ENCODE measurements at places on chromosomes 2 and 18.

GRCh38 chr2:202627042-202627441 lies 7.7 kb upstream of the FAM117B start:
- no peak for DNase-seq

GRCh38 chr2:204264621-204265140 lies 280.6 kb upstream of the PARD3B start:
- DNase-seq = no peak

DNA sequence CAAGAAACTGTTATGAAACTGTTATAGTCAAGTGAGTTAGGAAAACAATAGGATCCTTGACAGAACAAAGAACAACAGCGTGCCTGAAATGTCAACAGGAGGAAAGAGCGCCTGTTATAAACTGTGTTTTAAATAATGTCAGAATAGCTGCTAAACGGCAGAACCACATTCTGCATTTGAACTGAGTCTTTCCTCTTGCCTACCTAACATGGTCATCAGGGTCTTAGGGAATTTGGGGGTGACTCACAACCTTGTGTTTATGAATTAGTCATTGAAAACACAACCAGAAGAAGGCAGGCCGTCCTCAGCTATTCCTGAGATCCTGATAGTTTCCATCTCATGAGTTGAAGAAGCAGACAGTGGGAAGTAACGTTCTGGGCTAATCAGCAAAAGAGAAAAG lies 222.0 kb upstream of the FN1 start:
- DNase-seq = peak; percentile 66

DNA sequence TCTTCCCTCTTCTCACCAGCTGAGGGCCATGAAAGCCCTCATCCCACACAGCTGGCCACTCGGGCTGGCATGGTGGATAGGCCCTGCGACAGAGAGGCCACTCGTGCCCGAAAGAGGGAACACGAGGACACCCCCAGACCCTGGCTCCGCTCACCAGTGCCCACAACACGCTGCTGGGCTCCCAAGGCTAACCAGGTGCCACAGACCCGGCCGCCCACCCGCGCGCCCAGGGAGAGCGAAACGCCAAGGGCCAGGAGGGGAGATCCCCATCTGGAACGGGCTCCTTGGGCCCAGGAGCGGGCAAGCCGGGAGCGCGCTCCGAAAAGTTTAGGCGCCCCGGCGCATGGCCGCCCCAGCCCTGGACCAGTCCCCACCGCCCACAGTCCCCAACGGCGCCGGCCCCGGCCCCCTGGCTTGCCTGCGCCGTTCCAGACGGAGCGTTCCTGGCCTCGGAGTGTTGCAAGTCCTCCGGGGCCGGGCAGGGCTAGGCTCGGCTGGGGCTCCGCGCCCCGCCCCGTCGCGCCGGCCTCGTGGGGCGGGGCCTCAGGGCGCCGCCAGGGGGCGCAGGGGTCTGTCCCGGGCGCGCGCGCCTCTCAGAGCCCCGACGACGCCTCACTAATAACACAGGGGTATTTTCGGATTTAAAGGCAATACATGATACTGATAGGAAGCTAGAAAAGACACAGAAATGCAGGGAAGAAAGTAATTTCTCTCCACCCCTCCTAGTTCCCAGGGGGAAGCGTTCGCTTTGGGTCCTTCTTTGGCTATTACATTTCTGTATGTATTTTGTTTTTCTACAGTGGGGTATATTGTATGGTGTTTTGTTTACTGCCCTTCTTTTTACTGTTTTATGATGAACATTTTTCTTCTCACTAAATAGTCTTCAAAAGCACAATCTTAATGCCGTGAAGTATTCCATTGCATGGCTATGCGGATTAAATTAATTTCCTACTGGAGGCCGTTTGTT lies at the start of gene TMBIM1:
Gene TMBIM1, minus strand, starts transcription at position 456 of the 967 bp plus-strand sequence. CDS start 10,362 bp downstream, outside the sequence.
- DNase-seq = peak; percentile 79

GRCh38 chr2:30315391-30316063 lies 84.2 kb downstream of the LBH start:
- DNase-seq = no peak

DNA sequence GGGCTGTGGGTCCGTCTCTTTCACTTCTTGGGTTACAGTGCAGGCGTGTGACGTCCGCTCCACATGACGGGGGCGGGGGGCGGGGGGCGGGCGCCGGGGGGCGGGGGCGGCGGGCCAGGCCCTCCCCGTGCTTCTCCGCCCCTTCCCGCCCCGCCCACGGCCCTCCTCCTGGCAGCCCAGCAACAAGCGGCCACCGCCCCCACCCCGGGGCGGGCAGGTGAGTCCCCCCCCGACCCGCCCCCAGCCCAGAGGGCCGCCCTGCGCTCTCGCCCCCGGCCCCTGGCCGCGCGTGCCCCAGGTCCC lies 3.6 kb downstream of the ZNF516 start:
- peak; percentile 64 for DNase-seq

DNA sequence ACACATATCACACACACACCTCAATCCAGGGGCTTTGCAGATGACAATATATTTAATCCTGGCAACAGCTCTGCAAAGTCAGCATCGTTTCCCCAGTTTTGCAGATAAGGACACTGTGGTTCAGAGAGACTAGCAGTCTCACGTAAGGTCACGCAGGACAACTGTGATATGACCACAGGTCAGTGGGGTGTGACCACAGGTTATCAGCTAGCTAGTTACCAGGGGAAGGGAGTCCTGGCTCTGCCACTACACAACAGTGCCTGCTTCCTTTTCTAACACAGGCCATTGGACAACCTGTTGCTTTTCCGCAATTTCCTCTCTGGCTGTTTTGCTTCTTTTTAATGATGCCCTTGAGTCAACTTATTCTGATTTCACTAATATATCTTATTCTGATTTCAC lies 33.3 kb downstream of the RBMS1 start:
- no peak for DNase-seq

DNA sequence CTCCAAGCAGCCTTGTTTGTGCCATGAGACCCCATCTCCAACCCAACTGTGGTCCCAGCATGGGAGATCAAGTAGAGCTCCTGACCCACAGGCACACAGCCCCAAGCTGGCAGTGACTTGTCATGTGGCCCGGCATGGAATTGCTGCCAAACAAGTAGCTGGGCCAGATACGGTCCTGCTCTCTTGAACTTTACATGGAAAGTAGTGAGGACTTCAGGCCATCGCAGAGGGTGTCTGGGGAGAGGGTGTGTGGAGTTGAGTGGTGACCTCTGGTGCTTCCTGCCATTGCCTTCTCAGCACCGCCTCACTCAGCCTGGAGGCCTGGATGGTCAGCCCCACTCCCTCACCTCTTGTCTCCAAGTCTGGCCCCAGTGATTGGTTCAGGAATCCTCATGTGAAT lies 10.9 kb upstream of the SLC4A3 start:
- DNase-seq = no peak

GRCh38 chr2:45974056-45974455 lies 322.6 kb downstream of the PRKCE start:
- DNase-seq = no peak

- DNase-seq = peak; percentile 28
These were observed 65.3 kb upstream of the TAF1B start for GRCh38 chr2:9778012-9778411.

GRCh38 chr2:190404487-190404886 lies 3.7 kb upstream of the MFSD6 start:
- DNase-seq = peak; percentile 31

DNA sequence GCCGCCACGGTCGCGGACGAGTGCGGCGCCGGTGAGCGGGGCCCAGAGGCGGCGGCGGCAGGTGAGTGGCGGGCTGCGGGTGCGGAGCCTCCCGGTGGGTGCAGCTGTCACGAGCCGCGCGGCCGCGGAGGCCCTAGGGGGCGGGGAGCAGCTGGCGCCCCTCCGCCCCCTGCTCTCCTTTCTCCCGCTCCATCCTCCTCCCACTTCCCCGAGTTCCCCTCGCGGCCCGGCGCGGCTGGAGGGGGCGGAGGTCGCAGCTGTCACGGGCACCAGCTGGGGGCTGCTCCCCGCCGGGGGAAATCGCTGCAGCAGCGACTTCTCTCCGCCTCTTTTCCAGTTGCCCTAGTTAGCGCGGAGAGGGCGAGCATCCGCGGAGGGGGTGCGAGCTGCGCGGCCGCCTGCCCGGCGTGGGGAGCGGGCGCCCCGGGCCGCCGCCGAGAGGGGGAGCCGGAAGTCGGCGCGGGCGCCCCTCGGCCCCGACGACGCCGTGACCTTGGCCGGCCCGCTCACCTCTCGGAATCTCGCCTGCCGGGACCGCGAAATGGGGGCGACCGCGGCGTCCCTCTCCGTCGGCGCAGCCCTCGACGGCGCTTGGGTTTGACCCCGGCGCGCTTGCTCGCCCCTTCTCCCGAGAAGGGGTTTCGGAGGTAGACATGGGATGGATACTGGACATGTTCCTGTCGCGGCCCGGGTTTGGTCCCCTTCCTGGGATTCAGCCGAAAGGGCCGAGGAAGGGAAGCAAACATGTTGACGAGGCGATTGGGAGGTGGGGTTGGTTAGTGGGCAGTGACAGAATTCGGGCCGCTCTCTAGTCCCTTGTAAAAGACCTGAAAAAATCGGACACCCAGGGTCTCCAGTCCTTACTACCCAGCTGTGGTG lies 727 bp downstream of the NCOA1 start:
- DNase-seq = peak; percentile 46

All from ACHN (cell line).